RWPE2 (cell line): ENCODE measurements at places on chromosomes 2 and 18.
A peak's percentile ranks its signal among the peaks of the same experiment; 100 is the strongest.

DNA sequence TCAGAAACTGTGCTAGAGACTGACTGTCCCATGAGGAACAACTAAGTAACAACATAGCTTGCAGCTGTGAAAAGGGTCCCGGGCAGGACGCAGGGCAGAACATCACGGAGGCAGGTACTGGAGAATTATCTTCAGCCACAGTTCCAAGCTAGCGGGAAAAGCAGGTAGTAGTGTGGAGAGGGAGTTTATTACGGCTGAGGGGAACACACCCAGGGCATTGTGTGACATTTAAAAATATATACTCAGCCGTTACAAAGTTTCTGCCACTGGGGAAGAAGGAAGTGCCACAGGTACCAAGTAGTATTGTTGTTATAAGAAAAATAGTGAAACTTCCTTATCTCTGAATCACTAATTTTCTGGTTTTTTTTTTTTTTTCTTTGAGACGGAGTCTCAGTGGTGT lies 179.6 kb downstream of the LAMA1 start:
- no peaks in the 10 kb centered on the region for H3K27me3 ChIP-seq
- H3K27ac ChIP-seq = no peak overlapping the region
- H3K36me3 ChIP-seq = no peaks in the 10 kb centered on the region

DNA sequence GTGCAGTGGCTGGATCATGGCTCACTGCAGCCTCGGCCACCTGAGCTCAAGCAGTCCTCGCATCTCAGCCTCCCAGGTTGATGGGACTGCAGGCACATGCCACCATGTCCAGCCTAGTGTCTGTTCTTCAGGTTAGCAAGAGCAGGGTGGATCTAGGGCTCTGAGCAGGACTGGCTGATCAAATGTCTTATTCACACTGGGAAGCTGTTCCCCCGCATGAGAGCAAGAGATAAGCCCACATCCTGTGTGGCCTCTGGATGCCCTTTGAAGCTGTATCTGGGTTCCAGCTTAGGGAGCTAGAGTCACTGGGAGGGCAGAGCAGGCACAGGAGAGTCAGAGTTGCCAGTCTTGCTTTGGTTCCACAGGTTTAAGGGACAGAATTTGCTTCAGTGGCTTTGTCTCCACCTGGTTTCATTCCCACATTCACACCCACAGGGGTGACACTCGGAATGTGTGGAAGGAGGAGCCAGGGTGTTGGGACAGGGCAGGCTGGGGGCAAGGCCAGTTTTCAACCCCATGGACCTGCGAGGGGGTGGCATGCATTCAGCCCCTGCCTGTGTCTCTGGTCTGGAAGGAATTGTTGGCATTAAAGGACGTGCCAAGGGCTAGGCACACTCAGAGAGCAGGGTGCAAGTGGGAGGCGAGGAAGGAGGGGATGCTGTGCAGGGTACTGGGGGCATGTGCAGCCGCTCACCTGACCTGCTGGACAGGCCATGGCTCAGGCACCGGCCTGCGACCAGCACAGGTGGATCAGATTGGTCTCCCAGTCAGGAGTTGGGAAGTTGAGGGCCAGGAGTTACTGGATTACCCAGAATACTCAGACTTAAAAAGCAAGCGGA lies 24.5 kb downstream of the PTPN18 start:
- no peaks in the 10 kb centered on the region for H3K4me1 ChIP-seq
- H3K27ac ChIP-seq = no peak overlapping the region
- DNase-seq = no peak

- H3K4me1 ChIP-seq = peaks cover 24% of the 10 kb centered on the region
- DNase-seq = no peak
- H3K27ac ChIP-seq = no peak overlapping the region
- no peaks in the 10 kb centered on the region for H3K27me3 ChIP-seq
These were observed 232.7 kb downstream of the TRIB2 start for GRCh38 chr2:12949406-12949805.

GRCh38 chr2:71455741-71456569 lies 2.6 kb downstream of the DYSF start:
- peaks cover 6% of the 10 kb centered on the region for H3K4me1 ChIP-seq
- no peak overlapping the region for H3K4me3 ChIP-seq
- H3K36me3 ChIP-seq = no peaks in the 10 kb centered on the region
- DNase-seq = no peak
- H3K27me3 ChIP-seq = no peaks in the 10 kb centered on the region

DNA sequence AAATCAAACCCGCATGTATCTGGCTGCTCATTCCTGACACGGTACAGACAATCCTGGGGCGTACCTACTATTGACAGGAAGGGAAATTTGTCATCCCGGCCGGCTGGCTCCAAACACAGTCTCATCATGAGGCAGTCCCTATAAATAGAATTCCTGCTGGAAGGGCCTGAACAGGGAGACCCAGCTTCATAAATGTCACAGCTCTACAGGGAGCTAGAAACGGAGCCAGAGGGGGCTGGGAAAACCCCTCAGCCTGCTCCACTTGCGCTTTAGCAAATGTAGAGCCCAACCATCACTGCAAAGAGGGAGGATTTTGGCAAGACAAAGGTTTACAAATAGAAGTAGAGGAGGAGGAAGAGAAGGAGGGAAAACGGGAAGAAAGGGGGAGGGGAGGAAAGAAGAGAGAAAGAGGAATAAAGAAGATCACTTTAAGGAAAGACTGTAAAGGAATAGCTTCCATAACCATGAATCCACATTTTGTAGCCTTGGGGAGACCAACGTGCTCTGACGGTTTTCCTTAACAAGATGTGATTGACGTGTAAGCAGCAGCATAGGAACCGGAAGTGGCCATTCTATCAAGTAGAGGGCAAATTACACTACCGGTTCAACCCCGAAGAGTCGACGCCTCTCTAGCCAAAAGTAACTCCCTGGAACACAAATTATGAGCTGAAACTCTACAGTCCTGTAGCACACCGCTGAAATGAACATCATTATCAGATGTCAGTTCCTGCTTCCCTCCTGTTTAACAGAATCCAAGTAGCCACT lies 56.8 kb upstream of the TTN start:
- DNase-seq = no peak
- H3K4me3 ChIP-seq = no peak overlapping the region
- no peaks in the 10 kb centered on the region for H3K27me3 ChIP-seq
- no peak overlapping the region for H3K27ac ChIP-seq
- H3K36me3 ChIP-seq = no peaks in the 10 kb centered on the region
- H3K4me1 ChIP-seq = no peaks in the 10 kb centered on the region

GRCh38 chr2:113762377-113763118 lies 6.1 kb upstream of the SLC35F5 start:
- H3K27ac ChIP-seq = no peak overlapping the region
- H3K27me3 ChIP-seq = no peaks in the 10 kb centered on the region
- DNase-seq = no peak
- H3K4me1 ChIP-seq = peaks cover 5% of the 10 kb centered on the region
- no peak overlapping the region for H3K4me3 ChIP-seq

- DNase-seq = no peak
- H3K36me3 ChIP-seq = no peaks in the 10 kb centered on the region
- no peak overlapping the region for H3K4me3 ChIP-seq
- peak overlapping the region; percentile 76 for H3K27ac ChIP-seq
- peaks cover 17% of the 10 kb centered on the region for H3K4me1 ChIP-seq
These were observed 155.8 kb upstream of the RND3 start for GRCh38 chr2:150643114-150643725.

GRCh38 chr2:96264656-96265348 lies 995 bp downstream of the TMEM127 start:
- H3K4me3 ChIP-seq = peak overlapping the region; percentile 54
- peaks cover 12% of the 10 kb centered on the region for H3K4me1 ChIP-seq
- no peak for DNase-seq
- peak overlapping the region; percentile 24 for H3K27ac ChIP-seq
- H3K27me3 ChIP-seq = no peaks in the 10 kb centered on the region

- H3K27ac ChIP-seq = no peak overlapping the region
- no peak overlapping the region for H3K4me3 ChIP-seq
- DNase-seq = no peak
These were observed 326.2 kb upstream of the SOX11 start for GRCh38 chr2:5365871-5366461.

GRCh38 chr2:156841321-156841720 lies 405.1 kb downstream of the GPD2 start:
- no peak overlapping the region for H3K27ac ChIP-seq
- no peak overlapping the region for H3K4me3 ChIP-seq
- H3K36me3 ChIP-seq = no peaks in the 10 kb centered on the region
- H3K27me3 ChIP-seq = no peaks in the 10 kb centered on the region

DNA sequence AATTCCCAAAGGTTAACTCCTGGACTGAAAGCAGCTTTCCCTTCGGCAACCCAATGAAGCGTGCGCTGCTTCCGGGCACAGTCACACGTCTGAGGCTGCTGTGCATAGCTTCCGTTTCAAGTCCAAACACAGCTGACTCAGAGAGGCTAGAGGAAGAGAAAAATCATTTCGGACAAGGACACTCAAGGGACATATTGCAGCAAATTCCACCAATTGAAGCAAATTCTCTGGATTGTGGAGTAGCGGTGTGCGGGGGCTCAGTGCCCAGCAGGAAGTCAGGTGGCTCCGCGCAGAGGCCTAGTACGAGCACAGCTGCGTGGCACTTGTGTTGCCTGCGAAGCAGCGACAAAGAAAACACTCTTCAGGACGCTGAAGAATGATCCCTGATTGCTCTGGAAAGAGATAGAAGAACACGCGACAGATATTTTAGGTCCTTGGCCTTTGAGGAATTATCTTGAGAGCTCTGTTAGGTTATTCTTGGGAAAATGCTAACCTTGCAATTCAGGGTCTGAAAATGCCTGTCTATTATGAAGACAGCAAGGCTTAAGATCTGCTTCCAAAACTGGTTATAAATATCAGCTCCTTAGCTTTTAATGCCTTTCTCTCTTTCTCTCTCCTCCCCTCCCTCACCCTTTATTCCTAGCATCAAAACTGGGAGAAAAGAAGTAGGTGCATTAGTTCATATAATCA lies 352.6 kb upstream of the DLGAP1 start:
- H3K27me3 ChIP-seq = no peaks in the 10 kb centered on the region
- H3K4me3 ChIP-seq = no peak overlapping the region
- no peak overlapping the region for H3K27ac ChIP-seq
- H3K36me3 ChIP-seq = no peaks in the 10 kb centered on the region
- DNase-seq = no peak

GRCh38 chr2:62084801-62085200 lies 111.1 kb upstream of the B3GNT2 start:
- no peak overlapping the region for H3K27ac ChIP-seq
- no peak for DNase-seq
- H3K4me1 ChIP-seq = peaks cover 5% of the 10 kb centered on the region
- no peak overlapping the region for H3K4me3 ChIP-seq
- H3K36me3 ChIP-seq = no peaks in the 10 kb centered on the region

DNA sequence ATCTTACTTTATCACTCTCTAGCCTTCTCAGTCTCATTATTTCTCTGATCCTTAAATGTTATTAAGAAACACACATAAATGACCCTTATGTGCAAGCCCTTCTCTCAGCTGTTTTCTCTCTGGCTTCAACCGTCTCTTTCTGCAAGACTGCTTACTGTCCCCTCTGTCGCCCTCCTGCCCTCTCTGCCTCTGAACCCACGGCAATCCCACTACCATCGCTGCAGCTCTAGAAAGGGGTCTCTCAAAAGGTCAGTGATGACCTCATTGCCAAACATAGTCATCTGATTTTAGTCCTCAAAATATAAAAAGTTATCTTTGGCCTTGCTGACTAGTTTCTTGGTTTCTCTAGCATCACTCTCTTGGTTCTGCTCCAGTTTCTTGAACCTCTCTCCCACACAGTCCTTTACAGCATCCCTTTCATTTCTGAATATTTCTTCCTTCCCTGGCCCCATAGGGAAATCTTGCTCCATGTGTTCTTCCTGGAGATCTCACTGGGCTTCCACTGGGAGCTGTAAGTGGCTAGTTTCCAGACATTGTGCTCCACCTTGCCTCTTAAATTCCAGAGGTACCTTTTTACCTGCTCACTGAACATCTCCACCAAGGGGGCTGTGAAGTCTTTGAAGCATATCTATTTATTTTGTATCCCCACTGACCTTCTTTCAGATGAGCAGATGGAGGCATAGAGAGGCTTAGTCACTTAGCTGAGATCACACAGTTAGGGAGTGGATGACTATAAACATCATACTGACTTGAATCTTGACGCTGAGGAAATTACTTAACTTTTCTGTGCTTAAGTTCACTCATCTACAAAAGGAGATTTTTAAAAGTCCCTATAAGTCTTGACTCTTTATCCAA lies 96.2 kb downstream of the PDE1A start:
- no peak overlapping the region for H3K4me3 ChIP-seq
- no peak for DNase-seq
- H3K27me3 ChIP-seq = no peaks in the 10 kb centered on the region
- H3K4me1 ChIP-seq = no peaks in the 10 kb centered on the region

DNA sequence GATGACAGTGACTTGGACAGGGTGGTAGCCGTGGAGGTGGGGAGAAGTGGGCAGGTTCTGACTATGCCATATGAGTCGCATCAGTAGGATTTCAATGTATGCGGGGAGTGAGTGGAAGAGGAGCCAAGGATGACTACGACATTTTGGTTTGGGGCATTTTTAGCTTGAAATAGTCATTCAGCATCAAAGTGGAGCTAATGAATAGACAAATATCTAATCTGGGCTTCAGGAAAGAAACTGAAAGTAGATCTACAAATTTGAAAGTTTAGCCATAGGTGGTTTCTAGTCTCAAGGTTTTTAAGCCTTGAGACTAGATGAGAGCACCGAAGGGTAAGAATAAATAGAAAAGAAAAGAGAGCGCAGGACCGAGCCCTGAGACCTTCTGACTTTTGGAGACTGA lies 58.3 kb downstream of the FEZ2 start:
- H3K4me1 ChIP-seq = no peaks in the 10 kb centered on the region
- no peak overlapping the region for H3K4me3 ChIP-seq
- no peak for DNase-seq

- peaks cover 2% of the 10 kb centered on the region for H3K27me3 ChIP-seq
- no peaks in the 10 kb centered on the region for H3K4me1 ChIP-seq
- no peak overlapping the region for H3K4me3 ChIP-seq
- no peak overlapping the region for H3K27ac ChIP-seq
These were observed 3.5 kb upstream of the FABP1 start for GRCh38 chr2:88131201-88131998.

DNA sequence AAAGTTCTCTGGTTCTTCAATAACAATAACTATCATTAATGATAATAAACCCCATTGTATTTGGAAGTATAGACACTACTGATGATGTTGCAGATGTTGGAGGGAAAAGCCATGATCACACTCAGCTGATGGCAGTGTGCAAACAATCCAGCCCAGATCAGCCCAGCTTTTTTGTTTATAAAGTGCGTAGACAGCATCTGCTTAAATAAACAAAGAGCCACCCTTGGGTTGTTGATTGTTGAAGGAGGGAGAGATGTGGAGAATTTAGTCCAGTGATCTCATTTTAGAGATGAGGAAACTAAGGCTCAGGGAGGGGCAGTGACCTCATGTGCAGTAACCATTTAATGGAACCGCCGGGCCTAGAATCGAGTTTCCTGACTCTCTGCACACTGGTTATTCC lies 56.0 kb upstream of the MEX3C start:
- no peak for DNase-seq
- no peak overlapping the region for H3K4me3 ChIP-seq
- no peaks in the 10 kb centered on the region for H3K36me3 ChIP-seq
- H3K4me1 ChIP-seq = no peaks in the 10 kb centered on the region
- no peaks in the 10 kb centered on the region for H3K27me3 ChIP-seq
- no peak overlapping the region for H3K27ac ChIP-seq

GRCh38 chr2:122193622-122194021 lies 438.2 kb downstream of the TSN start:
- no peaks in the 10 kb centered on the region for H3K36me3 ChIP-seq
- peaks cover 3% of the 10 kb centered on the region for H3K27me3 ChIP-seq
- H3K27ac ChIP-seq = no peak overlapping the region
- no peak for DNase-seq
- no peak overlapping the region for H3K4me3 ChIP-seq
